Activated CD4-positive, alpha-beta T cell treated with anti-CD3 and anti-CD28 coated beads for 4 hours (primary cell): ENCODE measurements at places on chromosomes 5 and 9.
A peak's percentile ranks its signal among the peaks of the same experiment; 100 is the strongest.

DNA sequence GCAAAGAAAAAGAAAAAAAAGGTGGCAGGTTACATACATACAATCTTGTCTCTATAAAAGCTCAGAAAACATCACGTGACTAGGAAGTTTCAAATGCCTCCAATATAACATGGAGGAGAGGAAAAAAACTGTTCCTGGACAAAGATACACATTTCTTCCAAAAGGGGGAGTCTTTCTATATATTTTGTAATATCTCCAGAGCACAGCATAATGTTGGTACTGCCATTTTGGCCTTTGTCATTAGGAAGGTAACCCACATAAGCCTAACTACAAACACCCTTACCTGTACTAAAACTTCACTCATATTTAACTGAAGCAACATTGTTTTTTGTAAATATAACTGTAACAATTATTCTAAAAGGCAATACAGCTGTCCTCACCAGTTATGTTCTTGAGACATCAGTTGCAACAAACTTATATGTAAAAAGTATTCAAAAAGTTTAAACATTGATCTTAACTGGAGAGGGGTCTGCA lies 1.2 kb upstream of the BTF3 start:
- DNase-seq: no peak

DNA sequence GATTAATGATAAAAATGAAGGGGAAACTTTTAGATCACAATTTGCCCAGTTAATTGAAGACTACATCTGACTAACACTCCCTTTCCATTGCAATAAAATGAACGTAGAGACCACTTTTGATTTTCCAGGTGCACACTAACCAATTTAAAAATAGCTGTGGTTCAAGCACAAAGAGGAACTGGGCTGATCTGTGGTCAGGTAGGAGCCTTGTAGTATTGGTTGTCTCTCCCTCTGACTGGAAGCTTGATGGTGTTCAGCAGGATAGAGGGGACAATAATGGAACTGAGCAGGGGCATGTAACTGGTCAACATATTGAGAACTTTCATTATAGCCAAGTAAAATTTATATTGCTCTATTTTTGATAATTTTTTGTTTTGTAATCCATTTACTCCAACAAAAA lies 886.8 kb upstream of the SEMA6A start:
- no peak for DNase-seq

DNA sequence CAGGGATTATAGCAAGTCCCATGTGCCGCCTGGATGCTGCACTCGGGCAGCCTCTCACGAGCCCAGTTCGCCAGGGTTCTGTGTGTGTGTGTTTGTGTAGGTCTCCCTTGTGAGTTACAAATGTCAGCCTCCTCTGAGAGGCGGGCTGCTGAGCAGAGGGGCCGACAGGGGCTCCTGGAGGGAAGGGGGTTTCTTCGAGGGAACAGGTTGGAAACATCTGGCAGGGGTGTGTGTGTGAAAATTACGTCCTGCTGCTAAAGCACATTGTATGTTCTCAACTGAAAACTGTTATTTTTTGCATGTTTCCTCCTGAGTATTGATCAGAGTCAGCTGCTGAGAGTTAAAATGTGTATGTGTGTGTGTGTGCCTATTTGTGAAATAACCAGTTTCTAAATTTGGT lies 9.7 kb downstream of the GALNT10 start:
- DNase-seq: no peak

- DNase-seq: no peak
Measured at GRCh38 chr5:65766175-65766574, 44.2 kb downstream of the NLN start.

DNA sequence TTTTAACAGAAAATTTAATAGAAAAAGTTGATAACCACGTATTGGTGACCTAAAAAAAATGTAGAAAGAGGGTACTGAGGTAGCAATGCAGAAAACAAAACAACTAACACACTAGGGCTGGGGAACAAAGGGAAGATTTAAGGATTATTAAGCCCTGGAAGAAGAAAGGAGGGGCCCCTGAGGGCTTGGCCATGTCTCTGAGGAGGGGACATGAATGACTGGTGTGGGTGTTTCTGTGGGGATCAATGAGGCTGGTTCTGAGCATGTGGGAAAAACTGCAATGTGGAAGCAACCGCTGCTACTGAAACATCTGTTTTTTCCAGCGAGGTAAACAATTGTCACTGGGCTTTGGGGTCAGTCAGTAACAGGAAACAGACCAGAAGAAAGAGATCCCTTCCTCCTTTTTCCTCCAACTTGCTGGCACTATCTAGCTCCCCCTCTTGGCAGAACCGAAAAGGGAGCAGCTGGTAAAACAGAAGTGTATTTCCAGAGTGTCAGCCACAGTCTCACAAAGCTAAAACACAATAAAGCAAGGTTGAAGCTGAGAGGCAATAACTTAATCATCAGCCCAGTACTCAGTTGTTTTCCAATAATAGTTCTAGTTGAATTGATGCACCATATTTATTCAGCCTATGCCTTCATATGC lies 48.3 kb downstream of the ATPSCKMT start:
- DNase-seq: no peak

GRCh38 chr9:111195766-111196165 lies 134.3 kb downstream of the OR2K2 start:
- DNase-seq: no peak

DNA sequence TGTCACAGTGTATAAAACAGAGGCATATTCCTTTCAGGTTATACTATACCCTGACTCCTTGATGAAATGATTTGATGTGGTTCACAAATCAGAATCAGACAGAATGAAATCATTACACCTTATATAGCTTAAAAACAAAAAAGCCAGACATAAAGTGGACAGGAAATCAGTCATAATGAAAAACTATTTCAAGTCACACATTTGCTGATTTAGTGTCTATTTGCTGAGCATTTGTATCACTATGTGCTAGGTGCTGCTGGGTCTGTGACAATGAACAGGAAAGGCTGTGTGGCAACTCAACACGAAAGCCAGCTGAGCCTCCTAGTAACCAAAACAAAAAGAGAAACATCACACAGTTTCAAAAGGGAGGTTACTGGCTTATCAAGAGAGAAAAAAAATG lies 194.0 kb downstream of the EFNA5 start:
- DNase-seq: no peak

GRCh38 chr9:110198357-110198756 lies 9.6 kb downstream of the C9orf152 start:
- DNase-seq: no peak

- no peak for DNase-seq
Measured at GRCh38 chr9:105248691-105249090, 4.2 kb downstream of the SLC44A1 start.

DNA sequence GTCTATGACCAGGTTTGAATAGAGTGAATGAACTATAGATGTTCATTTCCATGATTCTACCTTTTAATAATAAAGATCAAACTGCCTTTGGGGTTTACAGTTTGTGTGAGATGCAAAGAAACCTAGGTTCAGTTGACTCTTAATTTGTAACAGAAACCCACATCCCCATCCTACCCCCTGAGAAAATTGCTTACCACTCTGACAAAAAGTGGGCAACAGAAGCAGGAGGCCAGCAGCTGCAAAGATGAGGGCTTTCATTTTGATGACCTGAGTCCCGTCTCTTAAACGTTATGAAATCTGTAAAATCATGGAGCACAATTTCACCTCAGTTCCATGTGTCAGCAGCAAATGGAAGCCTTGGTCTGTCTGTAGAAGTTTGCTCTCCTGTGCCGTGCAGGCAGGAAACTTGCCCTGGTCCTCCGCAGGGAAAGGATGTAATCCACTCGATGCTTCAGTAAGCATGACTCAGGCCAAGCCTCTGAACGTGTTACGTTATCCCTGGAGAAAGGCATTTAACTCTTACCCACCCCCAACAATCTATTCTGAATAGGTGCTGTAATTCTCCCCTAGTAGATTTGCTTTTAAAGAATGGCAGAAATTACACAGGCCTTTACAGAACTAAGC lies at the start of gene F2RL2:
Gene F2RL2, minus strand, starts transcription at position 431 of the 624 bp plus-strand sequence. Its CDS starts 173 bp downstream, at position 258.
- DNase-seq: no peak

- no peak for DNase-seq
Measured at GRCh38 chr9:86304236-86304730, 21.9 kb upstream of the ISCA1 start.

- DNase-seq: no peak
Measured at GRCh38 chr5:151562019-151562707, 29.0 kb downstream of the FAT2 start.

- no peak for DNase-seq
Measured at GRCh38 chr9:115015018-115015635, 84.7 kb upstream of the TNFSF8 start.

DNA sequence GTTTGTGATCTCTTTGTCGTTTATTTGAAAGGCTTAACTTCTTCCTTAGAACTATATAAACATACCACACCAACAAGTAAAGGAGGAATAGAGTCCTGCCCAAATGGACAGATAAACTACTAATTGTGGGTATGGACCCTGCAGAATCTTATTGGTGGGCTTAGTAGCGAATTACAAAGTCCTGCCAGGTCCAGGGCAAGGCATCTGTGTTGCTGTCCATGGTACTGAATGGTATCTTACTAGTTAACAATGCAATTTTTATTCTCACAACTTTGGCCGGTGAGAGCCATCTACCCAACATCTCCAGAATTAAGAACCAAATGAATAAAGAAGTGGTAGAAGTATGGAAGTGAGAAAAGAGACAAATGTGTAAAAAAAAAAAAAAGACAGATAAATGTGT lies 1782.4 kb upstream of the WWC1 start:
- no peak for DNase-seq

DNA sequence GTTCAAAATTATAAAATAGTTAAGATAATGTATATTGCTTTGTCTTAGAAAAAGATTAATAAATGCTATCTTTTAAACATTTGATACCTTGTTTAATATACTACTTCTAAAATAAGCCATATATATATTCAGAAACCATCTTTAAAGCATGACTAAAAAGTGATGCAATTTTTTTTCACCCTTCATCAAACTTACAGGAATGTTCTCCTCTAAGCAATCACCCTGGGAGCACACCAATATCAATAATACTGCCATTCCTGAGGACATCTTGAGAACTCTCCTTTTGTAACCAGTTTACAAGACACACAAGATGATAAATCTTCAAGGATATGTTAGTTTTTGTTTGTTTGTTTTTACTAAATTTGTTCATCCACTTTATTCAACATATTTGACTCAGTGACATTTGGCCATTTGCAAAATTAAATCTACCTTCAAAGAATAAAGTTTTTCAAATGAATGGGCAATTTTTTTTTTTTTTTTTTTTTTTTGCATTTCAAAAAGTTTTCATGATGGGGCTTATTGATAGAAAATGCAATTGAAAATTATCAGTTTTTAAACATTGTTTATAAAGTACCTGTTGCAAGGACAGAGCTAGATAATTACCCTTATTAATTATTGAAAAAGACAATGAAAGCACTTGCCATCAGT lies 17.2 kb downstream of the FOXD1 start:
- DNase-seq: no peak

DNA sequence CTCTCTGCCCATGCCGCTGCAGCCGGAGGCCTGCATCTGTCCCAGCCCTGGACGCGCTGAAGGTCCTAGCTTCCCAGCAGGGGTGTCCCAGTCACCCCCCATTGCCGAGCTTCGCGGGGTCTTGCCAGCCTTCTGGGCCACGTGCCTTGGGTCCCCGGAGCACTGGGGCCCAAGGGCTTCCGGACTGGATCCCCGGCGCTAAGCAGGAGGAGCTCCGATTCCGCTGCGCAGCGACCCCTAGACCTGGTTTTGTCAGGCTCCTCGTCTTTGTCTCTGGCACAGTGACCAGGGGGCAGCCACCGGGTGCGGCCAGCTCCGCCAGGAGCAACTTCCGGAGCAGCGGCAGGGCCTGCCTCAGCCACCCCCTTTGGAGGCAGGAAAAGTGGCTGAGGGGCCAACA lies 3.3 kb upstream of the IRX1 start:
- DNase-seq: no peak

DNA sequence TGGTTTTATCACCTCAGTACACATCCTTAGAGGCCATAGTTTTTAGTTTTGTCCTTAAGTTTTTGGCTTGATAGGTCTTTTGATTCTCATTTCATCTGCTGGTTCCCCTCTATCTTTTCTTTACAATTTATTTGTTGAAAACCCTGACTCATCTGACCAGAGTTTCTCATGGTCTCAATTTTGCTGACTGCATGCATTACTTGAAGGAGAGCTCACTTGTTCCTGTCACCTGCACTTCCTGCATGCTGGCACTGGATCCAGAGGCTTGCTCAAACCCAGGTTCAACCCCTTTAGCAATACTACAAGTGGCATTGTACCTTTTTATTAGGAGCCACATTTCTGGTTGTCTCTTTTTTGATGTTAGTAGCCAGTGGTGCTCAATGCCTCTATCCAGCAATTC lies 26.7 kb downstream of the FBXO10 start:
- DNase-seq: no peak

DNA sequence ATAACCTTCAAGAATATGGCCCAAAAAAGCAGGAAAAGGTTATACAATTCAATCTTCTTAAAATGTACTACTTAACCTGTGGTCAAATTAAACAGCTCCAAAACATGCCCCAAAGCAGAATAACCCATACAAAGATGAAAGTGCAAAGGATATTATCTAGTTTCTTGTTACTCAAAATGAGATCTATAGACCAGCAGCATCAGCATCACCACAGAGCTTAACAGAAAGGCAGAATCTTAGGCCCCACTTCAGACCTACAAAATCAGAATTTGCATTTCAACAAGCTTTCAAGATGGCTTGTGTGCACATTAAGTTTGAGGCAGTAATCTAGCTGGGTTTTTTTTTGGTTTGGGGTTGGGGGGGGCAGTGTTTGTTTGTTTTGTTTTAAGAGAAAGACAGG lies 54.0 kb downstream of the SCAI start:
- no peak for DNase-seq

- no peak for DNase-seq
Measured at GRCh38 chr5:9160747-9161146, 385.1 kb downstream of the SEMA5A start.

DNA sequence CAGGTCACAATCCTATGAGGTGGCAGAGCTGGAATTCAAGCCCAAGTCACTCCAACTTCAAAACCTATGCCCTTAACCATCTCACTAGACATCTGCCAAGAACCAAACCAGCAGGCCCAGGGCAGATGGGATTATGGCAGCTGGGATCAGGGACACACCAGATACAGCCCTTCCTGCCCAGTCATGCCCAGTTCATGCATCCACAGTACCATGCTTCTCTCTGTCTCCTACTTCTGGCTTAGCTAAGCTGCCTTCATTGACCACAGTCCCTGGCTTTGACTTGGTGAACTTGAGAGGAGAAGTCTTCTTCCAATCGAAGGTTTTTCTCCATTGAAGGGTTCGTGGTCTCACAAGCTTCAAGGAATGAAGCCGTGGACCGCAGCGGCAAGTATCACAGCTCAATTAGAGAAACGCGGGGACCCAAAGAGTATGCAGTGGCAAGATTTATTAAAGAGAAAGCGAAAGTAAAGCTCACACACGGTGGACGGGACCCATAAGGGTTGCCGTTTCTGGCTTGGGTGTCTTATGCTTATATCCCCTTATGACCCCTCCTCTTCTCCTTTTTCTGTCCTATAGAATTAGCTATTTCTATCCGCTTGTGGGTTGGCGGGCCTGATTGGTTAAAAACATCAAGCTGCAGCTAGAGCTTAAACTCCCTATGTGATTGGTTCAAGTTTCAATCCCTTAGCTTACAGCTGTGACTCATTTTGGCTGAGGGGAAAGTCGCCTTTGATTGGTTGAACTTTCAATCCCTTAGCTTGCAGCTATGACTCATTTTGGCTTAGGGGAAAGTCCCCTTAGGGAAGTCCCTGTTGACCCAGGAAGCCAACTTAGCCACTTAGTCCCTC lies 101.2 kb downstream of the TRIM36 start:
- DNase-seq: peak; percentile 5
